ENCODE measurements at places on chromosomes 2 and 18.

DNA sequence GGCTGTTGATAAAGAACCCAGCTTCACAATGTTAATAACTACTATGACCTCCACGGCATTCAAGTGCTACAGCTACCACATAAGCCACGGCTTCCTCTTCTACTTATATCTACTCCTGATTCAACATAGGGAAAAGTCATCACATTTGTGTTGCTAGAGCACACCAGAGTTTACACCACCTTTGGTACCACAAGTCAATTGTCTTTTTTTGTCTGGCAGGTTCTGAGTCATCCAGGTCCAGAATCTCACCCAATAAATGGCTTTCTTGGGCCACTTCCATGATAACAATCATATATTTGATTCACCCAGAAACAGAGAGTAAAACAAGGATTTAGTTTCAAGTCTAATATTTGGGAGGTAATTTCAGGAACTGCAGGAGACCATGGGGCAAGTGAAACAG lies 480.2 kb downstream of the TMX3 start:
- DNase-seq = no peak

- no peak for DNase-seq
These were observed 61.2 kb upstream of the GPC1 start for GRCh38 chr2:240374085-240374907.

DNA sequence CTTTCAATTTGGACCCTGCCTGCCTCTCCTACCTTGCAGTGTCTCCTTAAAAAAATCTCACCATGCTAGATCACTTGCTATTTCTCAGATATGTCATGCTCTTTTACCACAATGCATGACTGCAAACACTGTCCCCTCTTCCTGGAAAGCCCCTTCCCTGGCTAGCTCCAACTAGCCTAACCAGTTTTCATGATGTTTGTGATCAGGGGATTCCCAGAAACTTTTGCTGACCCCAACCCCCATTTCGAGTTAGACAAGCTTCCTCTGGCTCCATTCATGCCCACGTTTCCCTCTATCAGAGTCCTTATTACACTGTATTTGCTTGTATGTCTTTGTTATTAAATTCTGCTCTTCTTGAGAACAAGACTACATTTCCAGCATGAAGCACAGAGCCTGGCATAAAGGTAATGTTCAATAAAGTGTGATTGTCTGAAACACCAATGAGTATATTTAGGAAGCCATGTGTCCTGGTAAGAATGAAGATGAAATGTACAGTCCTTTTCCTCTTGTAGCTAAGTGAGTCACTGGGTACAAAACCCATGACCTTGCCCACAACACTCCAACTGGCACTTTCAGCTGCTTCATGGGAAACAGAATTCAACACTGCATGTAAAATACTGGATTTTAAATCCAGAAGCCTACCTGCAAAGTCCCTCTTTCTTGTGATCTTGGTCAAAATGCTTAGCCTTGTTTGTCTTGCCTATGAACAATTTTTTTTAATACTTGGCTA lies 62.0 kb upstream of the ATL2 start:
- DNase-seq = no peak

GRCh38 chr2:223062396-223062795 lies 10.4 kb downstream of the KCNE4 start:
- no peak for DNase-seq

- no peak for DNase-seq
These were observed 165.0 kb downstream of the ASB1 start for GRCh38 chr2:238591732-238592131.

DNA sequence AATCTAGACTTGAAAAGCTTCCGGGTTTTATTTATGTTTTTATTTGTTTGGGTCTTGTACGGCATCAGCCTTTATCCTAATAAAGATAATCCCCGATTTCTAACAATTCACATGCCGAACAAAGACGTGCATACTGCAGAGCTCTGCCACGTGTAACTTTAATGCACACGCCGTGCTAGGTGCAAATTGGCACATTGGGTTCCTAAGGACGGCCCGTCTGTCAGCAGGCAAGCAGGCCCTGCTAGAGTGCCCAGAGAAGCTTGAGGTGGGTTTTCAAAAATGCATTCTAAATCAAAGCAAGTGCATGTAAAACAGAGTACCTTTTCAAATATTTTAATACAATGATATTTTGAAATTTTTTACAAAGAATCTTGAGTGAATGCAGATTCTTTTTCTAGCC lies 806.4 kb upstream of the POU3F3 start:
- DNase-seq = no peak

DNA sequence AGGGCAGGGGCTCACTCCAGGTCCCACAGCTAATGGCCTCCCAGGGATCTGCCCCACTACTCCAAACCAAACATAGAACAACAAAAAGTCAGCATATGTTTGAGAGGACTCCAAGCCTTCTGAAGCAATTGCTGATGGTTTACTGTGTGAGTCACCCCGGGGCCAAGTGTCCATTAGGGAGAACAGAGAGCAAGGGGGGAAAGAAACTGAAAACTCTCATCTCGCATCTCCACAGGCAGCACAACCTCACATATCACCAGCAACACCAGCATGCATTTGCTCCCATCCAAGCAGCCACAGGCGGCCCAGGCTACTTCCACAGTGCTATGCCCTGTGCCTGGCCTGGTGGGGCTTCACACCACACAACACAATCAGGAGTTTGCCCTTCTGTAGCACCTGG lies 39.1 kb downstream of the CYRIA start:
- no peak for DNase-seq

DNA sequence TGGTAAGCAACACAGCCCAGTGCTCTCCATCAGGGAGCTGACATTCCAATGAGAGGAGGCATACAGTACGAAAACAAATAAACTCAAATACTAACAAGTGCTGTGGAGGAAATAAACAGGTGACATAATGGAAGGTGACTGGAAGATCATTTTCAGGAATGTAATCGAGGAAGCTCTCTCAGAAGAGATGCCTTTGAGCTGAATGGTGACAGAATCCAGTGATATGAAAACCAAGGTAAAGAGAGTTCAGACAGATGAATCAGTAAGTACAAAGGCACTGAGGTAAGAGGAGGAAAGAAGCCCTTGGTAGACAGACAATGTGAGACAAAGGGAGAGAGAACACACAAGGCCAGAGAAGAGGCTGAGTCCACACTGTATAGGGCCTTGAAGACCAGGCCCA lies 252.1 kb downstream of the LRATD1 start:
- no peak for DNase-seq

GRCh38 chr2:29583104-29583503 lies 338.3 kb downstream of the ALK start:
- DNase-seq = no peak

GRCh38 chr2:236601316-236602202 lies 31.9 kb downstream of the ACKR3 start:
- no peak for DNase-seq

GRCh38 chr2:15942711-15943345 lies 2.5 kb downstream of the MYCN start:
- DNase-seq = no peak

DNA sequence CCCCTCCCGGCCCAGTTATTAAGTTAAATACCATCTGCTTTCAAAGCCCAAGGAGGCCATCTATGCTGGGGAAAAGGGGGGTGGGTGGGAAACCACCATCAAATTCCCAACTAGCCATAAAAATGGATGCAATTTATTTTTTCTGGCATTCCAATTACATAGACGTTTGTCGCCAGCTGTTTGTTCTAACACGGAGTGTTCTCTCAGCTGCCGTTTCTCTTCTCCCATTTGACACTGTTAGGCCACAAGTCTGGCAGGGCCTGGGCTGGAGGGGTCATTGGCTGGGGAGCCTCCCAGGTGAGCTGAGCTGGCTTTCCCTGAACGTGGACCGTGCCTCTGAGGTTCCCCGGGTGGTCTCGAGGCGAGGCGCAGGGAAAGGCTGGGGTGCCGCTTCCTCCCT lies 16.6 kb downstream of the ATOH8 start:
- no peak for DNase-seq

DNA sequence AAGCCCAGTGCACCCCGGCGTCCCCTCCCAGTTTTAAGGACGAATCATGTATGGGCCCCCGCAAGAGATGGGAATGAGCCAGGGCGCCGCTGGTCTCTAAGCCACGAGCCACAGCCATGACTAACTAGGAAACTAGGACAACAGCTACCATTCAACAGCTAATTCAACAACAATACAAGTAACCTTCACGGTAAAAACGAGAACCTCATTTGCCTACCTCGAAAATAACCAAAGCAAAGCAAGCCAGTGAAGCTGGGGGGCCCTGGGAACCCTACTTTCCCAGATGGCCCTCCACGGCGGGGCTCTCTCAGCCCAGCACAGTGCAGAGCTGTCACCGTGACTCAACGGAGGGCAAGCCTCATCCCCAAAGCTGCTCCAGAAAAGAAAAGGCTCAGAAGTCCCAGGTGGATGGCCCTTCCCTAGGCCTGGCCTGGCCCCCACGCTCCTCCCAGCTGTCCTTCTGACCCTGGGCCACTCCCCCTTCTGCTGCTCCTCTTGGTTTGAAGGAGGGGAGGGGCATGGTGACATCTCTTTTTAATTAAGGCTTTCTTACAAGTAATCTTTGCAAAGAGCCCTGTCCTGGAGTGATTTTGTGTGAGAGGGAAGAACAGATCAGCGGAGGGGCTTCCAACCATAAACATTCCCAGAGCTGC lies 126.3 kb downstream of the HDAC4 start:
- DNase-seq = peak; percentile 47

- no peak for DNase-seq
These were observed 110.9 kb downstream of the PID1 start for GRCh38 chr2:229160180-229160579.

- DNase-seq = no peak
These were observed 11.2 kb upstream of the SERPINB7 start for GRCh38 chr18:63763831-63764600.

- DNase-seq = no peak
These were observed 84.4 kb upstream of the DYNAP start for GRCh38 chr18:54506516-54507261.

DNA sequence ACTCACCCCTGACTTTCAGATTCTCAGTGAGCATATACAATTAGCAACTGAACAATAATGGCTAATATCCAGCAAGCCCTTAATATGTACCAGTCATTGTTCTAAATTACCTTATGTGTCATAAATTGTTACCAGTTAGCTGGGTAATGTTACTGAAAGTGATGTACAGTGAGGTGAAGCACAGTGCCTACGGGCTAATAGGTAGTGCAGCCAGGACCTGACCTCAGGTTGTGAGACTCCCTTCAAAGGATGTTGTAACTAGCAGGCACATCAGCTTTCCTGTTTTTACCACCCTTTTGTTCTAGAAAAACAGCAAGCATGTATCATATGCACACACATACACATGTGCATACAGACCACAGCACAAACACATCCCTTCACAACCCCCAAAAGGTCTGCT lies 258.3 kb downstream of the PHLPP1 start:
- DNase-seq = no peak

- peak; percentile 16 for DNase-seq
These were observed 145.4 kb upstream of the RIOK3 start for GRCh38 chr18:23307567-23308295.

DNA sequence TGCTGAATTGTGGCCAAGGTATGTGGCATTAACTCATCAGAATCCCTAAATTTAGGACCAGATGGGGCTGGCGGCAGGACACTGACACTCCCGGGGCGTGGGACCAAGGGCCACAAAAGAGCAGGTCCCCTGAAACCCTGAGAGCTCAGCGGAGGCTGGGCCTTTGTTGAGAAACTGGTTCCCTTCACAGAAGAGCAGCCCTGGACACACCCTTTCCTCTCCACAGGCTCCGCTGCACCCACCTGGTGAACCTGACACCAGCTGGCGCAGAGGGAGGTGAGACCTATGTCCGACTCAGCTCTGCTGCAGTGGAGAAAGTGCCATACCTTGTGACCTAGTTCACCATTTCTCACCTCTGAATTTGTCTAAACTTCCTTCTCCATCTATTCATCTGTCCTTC lies 119.5 kb downstream of the RTP5 start:
- no peak for DNase-seq

GRCh38 chr2:20514596-20515269 lies 67.9 kb downstream of the RHOB start:
- no peak for DNase-seq

GRCh38 chr18:60182223-60182622 lies 190.4 kb downstream of the MC4R start:
- no peak for DNase-seq

DNA sequence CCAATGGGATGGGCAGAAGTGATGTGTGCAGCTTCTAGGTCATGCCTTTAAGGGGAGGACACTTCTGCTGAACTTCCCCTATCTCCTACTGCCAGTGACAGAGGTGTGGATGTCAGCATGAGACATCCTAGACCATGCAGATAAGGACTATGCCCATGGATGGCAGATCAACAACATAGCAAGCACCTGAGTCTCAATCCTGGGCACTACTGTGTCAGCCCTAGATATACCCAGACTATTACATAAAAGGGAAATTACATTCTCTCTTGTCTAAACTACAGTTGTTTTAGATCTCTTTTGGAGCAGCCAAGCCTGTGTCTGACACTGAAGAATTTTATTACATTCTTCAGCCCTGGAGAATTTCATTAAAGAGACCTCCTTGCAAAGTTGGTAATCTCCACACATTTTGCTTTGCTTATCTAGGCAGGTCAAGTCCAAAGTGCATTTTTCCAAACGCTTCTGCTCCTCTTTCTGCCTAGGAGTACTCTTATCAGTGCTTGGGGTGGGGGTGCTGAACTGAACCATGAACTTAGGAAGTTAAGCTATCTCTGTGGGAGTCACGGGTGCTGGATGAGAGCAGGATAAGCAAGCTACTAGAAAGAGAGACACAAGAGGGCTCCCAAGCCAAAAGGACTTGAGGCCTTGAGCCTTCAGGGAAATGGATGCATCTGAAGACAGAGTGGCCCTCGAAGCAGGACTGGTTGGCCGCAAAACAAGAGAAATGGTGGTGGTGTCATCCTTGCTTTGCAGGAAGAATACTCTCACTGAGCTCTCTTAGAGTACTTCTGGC lies 95.2 kb upstream of the SPRED2 start:
- DNase-seq = no peak

DNA sequence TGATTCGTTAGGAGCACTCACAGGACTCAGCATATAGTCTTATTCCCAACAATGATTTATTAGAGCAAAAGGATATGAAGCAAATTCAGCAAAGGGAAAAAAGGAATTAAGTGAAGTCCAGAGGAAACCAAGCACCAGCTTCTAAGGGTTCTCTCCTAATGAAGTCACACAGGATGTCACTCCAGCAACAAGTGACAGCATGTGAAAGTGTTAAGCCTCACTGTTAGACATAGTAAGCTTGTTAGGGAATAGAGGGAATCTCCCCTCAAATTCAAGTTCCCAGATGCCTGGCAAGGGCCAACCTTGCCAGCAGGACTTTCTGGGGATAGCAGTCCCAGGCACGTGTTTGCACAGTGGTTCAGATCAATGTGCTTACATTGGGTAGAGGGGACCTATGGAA lies 4.4 kb upstream of the SLC30A6 start:
- DNase-seq = no peak

GRCh38 chr18:44062345-44062744 lies 618.3 kb upstream of the SETBP1 start:
- DNase-seq = no peak

GRCh38 chr2:8926356-8926755 lies 77.1 kb downstream of the MBOAT2 start:
- DNase-seq = no peak

GRCh38 chr2:173458991-173459780 lies 104.5 kb downstream of the CDCA7 start:
- DNase-seq = no peak

DNA sequence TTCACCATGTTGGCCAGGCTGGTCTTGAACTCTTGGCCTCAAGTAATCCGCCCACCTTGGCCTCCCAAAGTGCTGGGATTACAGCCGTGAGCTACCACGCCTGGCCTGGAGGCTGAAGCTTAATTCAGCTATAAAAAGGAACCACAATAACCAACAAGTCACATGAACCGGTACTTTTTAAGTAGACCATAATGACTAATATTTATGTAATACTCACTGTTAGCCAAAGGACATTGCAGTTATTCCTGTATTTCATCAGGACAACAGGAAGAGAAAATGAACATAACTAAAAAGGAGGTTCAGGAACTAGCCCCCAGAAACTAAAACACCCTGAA lies 49.0 kb upstream of the TMEM87B start:
- no peak for DNase-seq

All from CD4-positive, alpha-beta T cell treated with Interleukin-21 for 1 hour (primary cell).